ENCODE measurements at places on chromosomes 5 and 9. TPM values are rescaled to one million over a fixed set of nuclear protein-coding genes. Genes with fewer than 3 reads are reported as not detected.

DNA sequence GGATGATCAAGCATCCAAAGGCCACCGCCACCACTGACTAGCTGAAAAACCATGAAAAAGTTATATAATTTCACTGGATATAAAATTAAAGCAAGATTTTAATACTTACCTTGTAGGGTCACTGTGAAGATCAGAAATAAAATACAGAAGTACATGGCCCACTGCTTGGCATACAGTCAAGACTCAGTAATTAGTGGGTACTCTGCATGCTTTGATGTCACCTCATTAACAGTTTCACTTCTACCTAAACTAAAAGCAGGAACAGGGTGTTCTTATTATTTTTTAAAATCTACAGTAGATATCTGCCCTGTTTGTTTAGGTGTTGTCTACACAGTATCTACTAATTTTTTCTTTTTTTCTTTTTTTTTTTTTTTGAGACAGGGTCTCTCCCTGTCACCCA lies 66.4 kb downstream of the NFIB start:
- H3K36me3 ChIP-seq, result no peaks in the 10 kb centered on the region
- no peak for DNase-seq
- H3K4me3 ChIP-seq, result no peak overlapping the region
- H3K27me3 ChIP-seq, result no peaks in the 10 kb centered on the region
- H3K4me1 ChIP-seq, result peaks cover 4% of the 10 kb centered on the region

DNA sequence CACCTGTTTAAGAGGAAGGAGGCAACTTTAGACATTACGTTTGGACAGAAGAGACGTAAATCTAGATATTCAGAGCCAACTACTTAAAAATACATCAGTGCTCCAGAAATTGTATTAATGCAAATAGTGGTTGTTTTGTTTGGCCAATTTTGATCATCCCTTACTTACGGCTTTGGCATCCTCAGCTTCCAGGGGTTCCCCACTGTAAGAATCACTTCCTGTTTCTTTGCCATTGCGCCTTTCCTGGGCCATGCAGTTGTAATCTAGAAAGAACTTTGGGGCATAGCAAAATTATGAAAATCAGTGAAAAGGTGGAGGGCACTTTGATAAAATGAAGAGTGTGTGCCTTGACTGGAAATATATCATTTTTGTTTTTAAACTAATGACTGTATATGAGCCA lies 537.2 kb upstream of the TLE4 start:
- no peaks in the 10 kb centered on the region for H3K27me3 ChIP-seq
- H3K4me1 ChIP-seq, result no peaks in the 10 kb centered on the region
- no peak overlapping the region for H3K4me3 ChIP-seq
- DNase-seq, result no peak

- no peak for DNase-seq
- H3K27ac ChIP-seq, result no peak overlapping the region
- H3K4me3 ChIP-seq, result no peak overlapping the region
- H3K27me3 ChIP-seq, result no peaks in the 10 kb centered on the region
- H3K36me3 ChIP-seq, result peaks cover 7% of the 10 kb centered on the region
Observed at GRCh38 chr5:98787131-98787719, 13.8 kb downstream of the RGMB start.

- H3K36me3 ChIP-seq, result no peaks in the 10 kb centered on the region
- H3K27me3 ChIP-seq, result no peaks in the 10 kb centered on the region
- H3K4me1 ChIP-seq, result no peaks in the 10 kb centered on the region
- no peak overlapping the region for H3K4me3 ChIP-seq
- no peak overlapping the region for H3K27ac ChIP-seq
- no peak for DNase-seq
Observed at GRCh38 chr9:81083854-81084512, 605.4 kb downstream of the TLE1 start.

PTPRD gene
- total RNA-seq, result not detected

IL4 gene
- not detected for total RNA-seq

COQ4 gene
- total RNA-seq, result 19.1 TPM
